ENCODE measurements at places on chromosomes 5 and 9. TPM values are rescaled to one million over a fixed set of nuclear protein-coding genes. Genes with fewer than 3 reads are reported as not detected.

The GABRP gene
- total RNA-seq, result not detected

The TXNDC8 gene
- total RNA-seq, result not detected

The NDFIP1 gene
- total RNA-seq, result 230 TPM

The IL13 gene
- not detected for total RNA-seq

The GABRA1 gene
- 17.2 TPM for total RNA-seq

The CEL gene
- total RNA-seq, result 0.31 TPM

The SPATA31E1 gene
- total RNA-seq, result not detected

The GLDC gene
- 20.7 TPM for total RNA-seq

The PHF24 gene
- total RNA-seq, result 40.1 TPM
